Common myeloid progenitor, CD34-positive (primary cell): ENCODE measurements at places on chromosomes 4 and X.
A peak's percentile ranks its signal among the peaks of the same experiment; 100 is the strongest.

DNA sequence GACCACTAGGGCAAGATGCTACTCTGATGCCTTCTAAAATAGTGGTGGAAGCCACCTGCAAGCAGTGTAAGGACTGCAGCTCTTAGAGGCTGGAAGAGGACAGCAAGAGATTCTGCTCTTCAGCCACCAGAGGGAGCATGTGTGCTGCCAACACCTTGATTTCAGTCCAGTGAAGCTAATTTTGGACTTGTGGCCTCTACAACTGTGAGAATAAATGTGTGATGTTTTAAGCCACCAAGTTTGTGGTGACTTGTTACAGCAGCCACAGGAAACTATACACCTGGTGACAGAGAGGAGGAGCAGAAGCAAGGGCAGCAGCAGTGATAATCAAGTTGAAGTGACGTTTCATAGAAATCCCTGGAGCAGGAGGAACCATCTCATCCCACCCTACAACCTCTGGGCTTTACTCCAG is 55.9 kb downstream of the FGFBP1 start:
- no peaks in the 10 kb centered on the region for H3K27me3 ChIP-seq
- H3K4me3 ChIP-seq: no peak overlapping the region
- H3K4me1 ChIP-seq: no peaks in the 10 kb centered on the region
- no peak overlapping the region for H3K27ac ChIP-seq

DNA sequence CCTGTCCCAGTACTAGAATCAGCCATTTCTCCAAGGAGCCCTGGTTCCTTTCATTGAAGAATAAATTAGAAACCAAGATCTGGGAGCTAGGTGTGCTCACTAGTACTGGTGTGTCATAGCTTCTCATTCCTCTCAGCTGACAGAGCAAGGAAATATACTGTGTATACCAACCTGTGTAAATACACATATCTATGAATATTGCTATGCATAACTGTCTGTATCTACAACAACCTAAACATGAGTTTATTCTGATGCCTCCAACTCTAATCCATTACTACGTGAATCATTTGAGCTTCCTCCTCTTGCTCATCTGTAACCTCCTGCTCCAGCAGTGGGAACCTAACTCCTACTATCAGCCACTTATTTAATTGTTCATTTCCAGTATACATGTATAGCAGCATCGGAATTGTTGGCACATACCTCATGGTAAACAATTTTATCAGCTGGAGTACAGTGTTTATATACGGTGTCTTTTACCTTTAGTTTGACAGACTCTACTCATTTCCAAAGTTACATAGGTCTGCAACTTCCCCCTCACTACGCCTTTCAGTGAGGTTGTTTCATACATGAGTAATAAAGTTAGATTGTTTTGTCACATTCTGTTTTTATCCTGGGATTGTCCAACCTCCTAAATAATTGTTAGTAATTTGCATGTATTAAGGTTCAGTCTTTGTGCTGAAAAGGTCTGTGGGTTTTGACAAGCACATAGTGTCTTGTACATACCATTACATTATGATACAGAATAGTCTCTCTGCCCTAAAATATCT is 7.1 kb upstream of the SCRG1 start:
- no peak for DNase-seq
- H3K27me3 ChIP-seq: no peaks in the 10 kb centered on the region
- H3K36me3 ChIP-seq: peaks cover 9% of the 10 kb centered on the region
- peaks cover under 1% of the 10 kb centered on the region for H3K4me1 ChIP-seq
- H3K27ac ChIP-seq: no peak overlapping the region

DNA sequence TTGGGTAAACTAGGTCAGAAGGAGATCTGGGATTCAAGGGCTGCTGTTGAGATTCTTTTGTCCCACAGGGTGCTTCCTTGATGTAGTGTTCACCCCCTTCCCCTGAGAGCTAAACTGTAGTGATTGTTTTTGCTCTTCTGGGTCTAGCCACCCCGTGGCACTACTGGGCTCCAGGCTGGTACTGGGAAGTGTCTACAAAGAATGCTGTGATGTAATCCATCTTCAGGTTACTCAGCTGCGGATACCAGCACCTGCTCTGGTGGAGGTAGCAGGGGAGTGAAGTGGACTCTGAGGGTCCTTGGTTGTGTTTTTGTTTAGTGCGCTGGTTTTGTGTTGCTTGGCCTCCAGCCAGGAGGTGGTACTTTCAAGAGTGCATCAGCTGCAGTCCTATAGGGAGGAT is 365.5 kb downstream of the ZNF674 start:
- peak overlapping the region; percentile 68 for H3K27ac ChIP-seq
- H3K36me3 ChIP-seq: no peaks in the 10 kb centered on the region
- peaks cover 24% of the 10 kb centered on the region for H3K4me1 ChIP-seq
- no peaks in the 10 kb centered on the region for H3K27me3 ChIP-seq
- H3K4me3 ChIP-seq: no peak overlapping the region

GRCh38 chrX:118022753-118023152 is 93.9 kb downstream of the KLHL13 start:
- H3K4me3 ChIP-seq: no peak overlapping the region
- H3K27me3 ChIP-seq: no peaks in the 10 kb centered on the region
- H3K27ac ChIP-seq: no peak overlapping the region
- DNase-seq: no peak
- no peaks in the 10 kb centered on the region for H3K36me3 ChIP-seq
- no peaks in the 10 kb centered on the region for H3K4me1 ChIP-seq

- H3K4me3 ChIP-seq: no peak overlapping the region
- H3K27me3 ChIP-seq: no peaks in the 10 kb centered on the region
- H3K27ac ChIP-seq: no peak overlapping the region
- peaks cover 18% of the 10 kb centered on the region for H3K36me3 ChIP-seq
- no peak for DNase-seq
Observed at GRCh38 chr4:99915449-99915848, 21.2 kb upstream of the LAMTOR3 start.

DNA sequence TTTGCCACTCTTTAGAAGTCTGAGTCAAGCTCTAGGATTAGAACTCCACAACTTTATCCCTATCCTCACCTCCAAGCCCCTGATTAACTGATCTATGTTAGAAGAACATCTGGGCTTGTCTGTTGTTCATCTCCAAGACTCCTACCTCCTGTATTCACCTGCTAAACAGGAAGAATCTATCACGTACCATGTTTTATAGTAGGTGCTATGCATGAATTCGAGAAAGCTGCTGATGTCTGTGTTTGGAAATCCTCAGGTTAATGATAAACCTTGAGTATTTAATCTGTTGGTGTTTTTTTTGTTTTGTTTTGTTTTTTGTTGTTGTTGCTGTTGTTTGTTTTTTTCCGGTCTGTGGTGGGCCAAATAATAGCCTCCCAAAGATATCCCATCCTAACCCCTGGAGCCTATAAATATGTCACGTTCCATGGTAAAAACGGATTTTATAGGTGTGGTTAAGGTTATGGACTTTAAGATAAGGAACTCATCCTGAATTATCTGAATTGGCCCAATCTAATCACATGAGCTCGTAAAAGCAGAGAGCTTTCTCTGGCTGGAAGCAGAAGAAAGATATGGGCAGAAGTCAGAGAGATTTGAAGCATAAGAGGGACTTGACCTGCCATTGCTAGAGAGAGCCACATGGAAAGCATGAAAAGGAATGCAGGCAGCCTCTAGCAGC is 101.2 kb upstream of the DUSP21 start:
- H3K4me1 ChIP-seq: peaks cover 3% of the 10 kb centered on the region
- no peak overlapping the region for H3K27ac ChIP-seq

GRCh38 chrX:153782313-153782712 is 1.5 kb downstream of the SRPK3 start:
- no peak for DNase-seq
- H3K4me1 ChIP-seq: peaks cover 9% of the 10 kb centered on the region
- no peaks in the 10 kb centered on the region for H3K27me3 ChIP-seq
- H3K36me3 ChIP-seq: peaks cover 2% of the 10 kb centered on the region
- no peak overlapping the region for H3K4me3 ChIP-seq

- H3K27me3 ChIP-seq: no peaks in the 10 kb centered on the region
- DNase-seq: no peak
- no peak overlapping the region for H3K27ac ChIP-seq
- no peaks in the 10 kb centered on the region for H3K4me1 ChIP-seq
- no peak overlapping the region for H3K4me3 ChIP-seq
Observed at GRCh38 chr4:80097400-80098177, 24.6 kb upstream of the ANTXR2 start.

DNA sequence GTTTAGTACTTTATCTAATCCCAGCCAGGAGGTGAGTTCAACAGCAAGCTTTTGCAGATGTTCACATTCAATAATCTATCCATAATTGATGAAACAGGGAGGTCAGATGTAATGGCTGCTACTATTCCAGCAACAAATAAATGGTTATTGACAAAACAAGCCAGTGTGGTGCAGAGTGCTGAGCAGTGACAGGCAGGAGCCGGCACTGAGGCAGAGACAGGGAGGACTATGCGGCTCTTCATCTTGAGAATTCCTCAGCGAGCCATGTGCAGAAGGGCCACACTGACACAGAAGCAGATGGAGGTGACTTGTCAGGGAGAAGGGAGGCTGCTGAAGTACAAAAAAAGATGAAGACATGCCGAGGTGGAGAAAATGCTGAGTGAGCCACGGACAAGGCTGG is 98.3 kb downstream of the TTC29 start:
- H3K27ac ChIP-seq: no peak overlapping the region

- DNase-seq: peak; percentile 58
- no peaks in the 10 kb centered on the region for H3K27me3 ChIP-seq
- no peak overlapping the region for H3K27ac ChIP-seq
- H3K4me1 ChIP-seq: peaks cover 8% of the 10 kb centered on the region
- H3K36me3 ChIP-seq: no peaks in the 10 kb centered on the region
Observed at GRCh38 chrX:129642641-129643040, 12.1 kb downstream of the APLN start.

GRCh38 chr4:129821073-129821472 is 725.1 kb downstream of the C4orf33 start:
- no peak overlapping the region for H3K27ac ChIP-seq
- H3K4me1 ChIP-seq: no peaks in the 10 kb centered on the region
- H3K4me3 ChIP-seq: no peak overlapping the region
- DNase-seq: no peak

GRCh38 chr4:119093042-119093827 is 42.4 kb upstream of the MYOZ2 start:
- DNase-seq: no peak
- no peak overlapping the region for H3K27ac ChIP-seq
- no peak overlapping the region for H3K4me3 ChIP-seq

DNA sequence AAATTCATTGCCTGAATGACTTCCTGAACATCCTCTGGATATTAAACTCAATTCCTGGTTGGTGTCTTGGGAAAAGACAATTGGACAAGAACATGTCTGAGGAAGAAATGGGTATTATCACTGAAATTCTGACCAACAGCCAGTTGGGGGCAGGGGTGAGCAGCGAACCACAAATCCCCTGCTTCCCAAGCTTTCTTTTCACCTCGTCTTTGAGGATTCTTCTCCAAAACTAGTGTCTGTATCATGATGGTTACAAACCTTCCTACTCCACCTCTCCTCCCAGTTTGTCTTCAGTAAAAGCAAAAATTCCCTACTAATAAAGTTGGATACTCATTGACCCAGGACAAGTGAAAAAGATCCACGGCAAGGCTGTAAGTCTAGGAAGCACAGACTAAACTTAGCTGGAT is 48.3 kb upstream of the WDR1 start:
- peaks cover 9% of the 10 kb centered on the region for H3K4me1 ChIP-seq
- no peaks in the 10 kb centered on the region for H3K36me3 ChIP-seq
- H3K4me3 ChIP-seq: no peak overlapping the region
- H3K27me3 ChIP-seq: no peaks in the 10 kb centered on the region
